ENCODE measurements at places on chromosomes 11 and 22. TPM values are rescaled to one million over a fixed set of nuclear protein-coding genes. Genes with fewer than 3 reads are reported as not detected.
A peak's percentile ranks its signal among the peaks of the same experiment; 100 is the strongest.

GRCh38 chr11:66891851-66892660 is 35.2 kb downstream of the LRFN4 start:
- DNase-seq: no peak

- peak; percentile 70 for DNase-seq
These were observed 6.1 kb downstream of the ARVCF start for GRCh38 chr22:20010307-20011122.

CREB3L1 gene
- polyA plus RNA-seq: 2.5 TPM

DNA sequence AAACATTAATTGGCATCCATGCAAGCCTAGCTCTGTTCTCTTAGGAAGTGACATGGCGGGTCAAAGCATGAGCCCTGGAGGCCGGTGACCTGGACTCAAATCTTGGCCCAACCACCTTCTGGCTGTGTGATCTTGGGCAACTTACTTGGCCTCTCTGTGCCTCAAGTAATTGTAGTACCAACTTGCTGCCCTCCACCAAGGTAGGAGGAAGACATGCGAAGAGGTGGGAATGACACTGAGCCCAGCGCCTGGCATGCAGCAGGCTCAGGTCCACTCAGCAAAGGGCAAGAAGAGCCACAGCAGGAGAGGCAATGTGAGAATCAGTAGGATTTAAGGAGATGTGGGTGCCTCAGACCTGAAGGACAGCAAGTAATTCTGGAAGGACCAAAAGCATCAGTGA is 59.6 kb upstream of the SLC22A12 start:
- DNase-seq: peak; percentile 7

GRCh38 chr22:37316405-37316804 is 34.1 kb downstream of the CYTH4 start:
- DNase-seq: no peak

DNA sequence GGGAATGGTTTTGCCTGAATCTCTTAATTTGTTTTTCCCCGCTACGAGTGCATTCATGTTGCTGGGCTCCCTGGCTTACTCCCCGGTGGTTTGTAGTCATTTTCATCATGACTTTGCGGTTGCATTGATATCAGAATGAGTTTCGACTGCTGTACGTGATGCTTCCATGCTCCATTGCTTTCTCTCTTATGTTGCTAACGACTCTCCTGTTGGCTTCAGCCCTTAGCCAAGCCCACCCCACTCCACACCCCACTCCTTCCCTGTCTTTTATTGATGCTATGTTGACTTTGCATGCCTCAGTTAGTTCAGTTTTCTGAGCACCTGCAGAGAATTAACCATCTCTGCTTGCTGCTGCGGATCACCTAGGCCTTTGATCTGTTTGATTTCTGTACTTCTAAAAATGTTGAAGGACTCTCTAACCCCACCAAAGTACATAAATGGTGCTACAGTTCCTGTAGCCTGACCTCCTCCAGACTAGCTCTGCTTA is 65.3 kb downstream of the ARFGAP2 start:
- peak; percentile 40 for DNase-seq

- peak; percentile 96 for DNase-seq
These were observed 952 bp downstream of the YAP1 start for GRCh38 chr11:102111011-102111786.

NRXN2 gene
- polyA plus RNA-seq: 22.0 TPM

DNA sequence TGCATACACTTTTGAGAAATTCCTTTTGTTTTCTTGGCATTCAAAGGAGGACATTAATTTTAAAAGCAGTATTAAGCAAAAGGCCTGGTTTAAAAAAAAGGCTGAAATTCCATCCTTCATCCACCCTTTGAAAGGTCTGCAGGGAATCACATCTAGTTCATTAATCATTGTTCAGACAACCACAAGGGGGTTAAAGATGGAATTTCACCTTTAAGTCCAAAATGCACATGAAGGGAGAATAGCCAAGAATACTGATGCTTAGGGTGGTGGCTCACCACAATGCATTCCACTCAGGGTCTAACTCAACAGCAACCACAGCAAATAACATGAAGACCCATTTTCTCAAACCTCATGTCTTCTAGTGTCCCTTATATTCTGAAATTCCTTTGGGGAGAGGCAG is 256.9 kb downstream of the CADM1 start:
- no peak for DNase-seq

GRCh38 chr11:73439002-73439843 is 63.0 kb downstream of the RELT start:
- peak; percentile 14 for DNase-seq

- DNase-seq: no peak
These were observed 35.0 kb downstream of the INTS4 start for GRCh38 chr11:77959434-77959833.

All from kidney (tissue), 22 donors.